ENCODE measurements at places on chromosomes 12 and 14.

GRCh38 chr14:21911877-21912276 lies 238.3 kb upstream of the OR4E1 start:
- DNase-seq, result no peak

DNA sequence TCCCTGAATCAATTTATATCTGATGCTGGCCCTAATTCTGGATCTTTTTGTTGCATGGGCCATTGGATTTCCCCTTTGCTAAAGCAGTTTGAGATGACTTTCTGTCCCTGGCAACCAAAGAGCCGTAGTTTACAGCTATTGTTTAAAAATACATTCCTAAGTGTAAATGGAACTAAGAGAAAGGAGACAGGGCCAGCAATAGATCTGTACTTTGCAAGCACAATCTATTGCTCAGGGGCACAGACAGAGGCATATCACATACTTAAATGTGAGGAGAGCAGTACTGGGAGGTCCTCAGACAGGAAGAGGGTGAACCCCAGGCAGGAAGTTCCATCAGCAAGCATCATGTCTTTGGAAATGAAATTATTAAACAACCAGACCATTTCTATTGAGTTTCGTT lies 126.6 kb downstream of the ZFP36L1 start:
- no peak for DNase-seq

DNA sequence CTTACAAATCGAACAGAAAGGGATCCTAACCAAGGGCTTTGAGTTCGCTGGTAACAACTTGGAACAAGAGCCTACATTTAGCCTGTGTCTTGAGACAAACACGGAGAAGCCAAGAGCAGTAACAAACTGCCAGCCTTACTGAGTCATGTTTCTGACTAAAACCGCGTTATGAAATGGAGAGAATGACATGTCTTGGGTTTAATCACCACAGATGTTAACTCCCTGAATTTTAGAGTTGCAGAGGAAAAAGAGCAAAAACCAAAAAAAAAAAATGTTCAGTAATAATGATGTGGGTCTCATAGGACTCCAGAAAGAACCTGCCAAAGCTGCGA lies 1.0 kb downstream of the BLTP3B start:
- DNase-seq, result peak; percentile 70

DNA sequence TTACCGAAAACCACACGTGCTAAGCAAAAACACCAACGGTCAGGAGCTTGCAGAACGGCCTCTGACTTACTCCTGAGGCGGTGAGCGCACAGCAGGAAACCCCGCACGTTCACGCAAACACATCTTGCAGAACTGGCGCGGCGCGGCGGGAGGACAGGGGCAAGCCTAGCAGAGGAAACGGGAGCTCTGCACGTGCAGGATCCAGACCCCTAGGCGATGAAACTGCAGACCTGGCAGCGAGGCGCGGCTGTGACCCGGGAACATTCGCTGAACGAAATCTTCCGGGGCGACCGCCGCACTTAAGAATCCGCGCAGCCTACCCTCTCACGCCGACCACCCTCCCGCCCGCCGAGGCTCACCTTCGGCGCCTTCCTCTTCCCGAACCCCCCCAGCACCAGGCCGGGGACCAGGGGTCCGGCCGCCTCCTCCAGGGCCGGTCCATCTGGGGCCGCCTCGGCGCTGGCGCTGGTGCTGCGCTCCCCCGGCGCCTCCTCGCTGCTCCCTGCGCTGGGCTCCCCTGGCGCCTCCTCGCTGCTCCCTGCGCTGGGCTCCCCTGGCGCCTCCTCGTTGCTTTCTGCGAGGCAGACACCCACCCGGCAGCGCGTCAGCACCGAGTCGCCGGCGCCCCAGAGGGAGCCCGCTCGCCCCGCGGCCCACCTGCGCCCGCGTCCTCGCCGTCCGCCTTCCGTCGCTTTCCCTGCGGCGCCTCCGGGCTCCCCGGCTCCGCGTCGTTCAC lies 615 bp downstream of the DDX51 start:
- DNase-seq, result peak; percentile 41

DNA sequence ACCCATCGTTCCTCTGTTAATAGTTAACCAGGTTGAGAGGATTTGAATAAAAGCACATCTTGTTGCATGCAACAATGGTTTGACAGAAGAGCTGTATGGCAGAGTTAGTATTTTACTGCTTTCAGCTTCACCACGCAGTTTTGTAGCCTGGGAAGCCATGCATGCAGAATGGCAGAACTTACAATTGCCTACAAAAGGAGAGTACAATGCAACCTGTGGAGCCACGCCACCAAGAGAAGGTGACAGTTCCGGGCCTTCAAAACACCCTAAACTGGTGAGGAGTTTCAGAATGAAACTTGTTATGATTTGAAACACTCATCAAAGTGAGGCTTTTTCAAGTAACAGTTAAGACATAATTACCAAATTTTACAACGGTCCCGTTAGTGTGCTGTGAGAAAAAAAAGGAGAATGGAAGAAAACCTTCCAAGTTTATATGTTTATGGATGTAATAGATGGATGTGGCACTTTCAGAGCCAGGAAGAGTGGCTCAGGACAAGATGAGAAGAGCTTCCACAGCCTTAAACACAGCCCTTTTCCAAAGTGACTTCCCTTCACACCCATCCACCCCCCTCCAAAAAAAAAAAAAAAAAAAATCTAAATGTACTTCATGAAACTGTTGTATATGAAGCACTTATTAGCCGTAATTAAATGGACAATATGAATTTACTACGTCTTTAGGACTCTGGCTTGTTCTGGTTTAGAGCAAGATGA lies 158.7 kb downstream of the EGLN3 start:
- no peak for DNase-seq

- no peak for DNase-seq
Observed at GRCh38 chr12:67915335-67915851, 73.9 kb upstream of the IFNG-AS1 start.

GRCh38 chr12:26334621-26335124 lies 139.3 kb downstream of the SSPN start:
- no peak for DNase-seq

- DNase-seq, result no peak
Observed at GRCh38 chr12:41058266-41058665, 129.9 kb upstream of the PDZRN4 start.

DNA sequence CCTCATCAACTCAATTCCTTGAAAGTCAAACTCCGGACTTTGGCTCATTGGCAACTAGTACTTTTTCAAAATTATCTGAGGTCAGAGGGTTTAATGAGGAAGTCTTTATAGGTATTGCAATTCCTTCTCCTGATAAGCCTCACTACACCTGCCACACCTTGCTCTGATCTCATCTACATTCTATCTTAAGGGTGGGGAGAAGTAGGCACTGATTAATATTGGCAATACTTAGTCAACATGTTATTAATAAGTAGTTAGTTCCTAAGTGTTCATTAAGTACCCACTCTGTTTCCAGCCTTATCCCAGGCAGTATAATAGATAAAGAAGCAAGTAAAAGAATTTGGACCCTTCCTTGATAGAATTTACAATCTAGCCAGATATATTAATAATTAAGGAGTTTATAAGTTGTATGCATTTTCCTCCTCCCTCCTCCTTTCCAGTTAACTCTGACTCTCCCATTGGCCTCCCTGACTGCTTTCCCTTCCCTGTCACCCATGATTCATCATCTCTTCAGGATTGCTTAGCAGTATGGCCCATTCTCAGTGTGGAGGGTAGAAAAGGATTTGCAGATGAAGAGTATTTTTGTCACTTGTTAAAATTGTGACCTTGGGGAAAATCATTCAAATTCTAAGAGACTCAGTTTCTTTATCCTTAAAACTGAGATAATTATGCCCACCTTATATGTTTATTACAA lies 231.0 kb upstream of the ATP2B1 start:
- no peak for DNase-seq

GRCh38 chr12:69024907-69025306 lies 91.9 kb upstream of the CPM start:
- DNase-seq, result no peak

GRCh38 chr12:104704224-104704779 lies 247.6 kb downstream of the CHST11 start:
- DNase-seq, result no peak

GRCh38 chr14:54140551-54140950 lies 183.9 kb upstream of the BMP4 start:
- DNase-seq, result no peak

- DNase-seq, result no peak
Observed at GRCh38 chr14:105945896-105946295, 419.5 kb downstream of the TMEM121 start.

DNA sequence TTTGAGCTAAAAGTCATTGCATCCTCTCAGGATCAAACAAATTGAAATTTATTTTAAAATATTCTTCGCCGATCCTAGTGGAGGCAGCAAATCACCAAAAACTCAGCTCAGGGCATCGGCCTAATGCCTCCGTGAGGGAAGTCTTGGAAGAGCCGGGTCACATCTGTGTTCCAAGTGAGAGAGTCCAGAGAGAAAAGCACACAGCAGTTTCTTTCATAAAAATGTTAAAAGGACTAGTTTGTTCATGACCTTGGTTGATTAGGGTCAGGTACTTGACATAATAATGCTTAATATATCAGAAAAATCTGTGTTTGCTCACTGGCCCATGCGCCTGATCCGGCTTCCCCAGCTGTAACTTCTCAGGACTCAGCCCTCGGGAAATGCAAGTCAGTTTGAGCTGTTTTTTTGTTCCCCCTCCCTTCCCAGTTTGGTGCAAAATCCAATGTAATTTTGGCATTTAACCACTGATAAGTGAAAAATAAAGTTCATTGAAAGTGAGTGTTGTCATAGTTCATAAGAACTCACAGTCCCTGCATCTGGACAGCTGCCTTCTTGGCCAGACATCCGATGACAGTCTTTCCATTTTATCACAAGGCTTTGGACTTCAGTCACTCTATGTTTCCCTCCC lies 161.7 kb downstream of the CAND1 start:
- no peak for DNase-seq

DNA sequence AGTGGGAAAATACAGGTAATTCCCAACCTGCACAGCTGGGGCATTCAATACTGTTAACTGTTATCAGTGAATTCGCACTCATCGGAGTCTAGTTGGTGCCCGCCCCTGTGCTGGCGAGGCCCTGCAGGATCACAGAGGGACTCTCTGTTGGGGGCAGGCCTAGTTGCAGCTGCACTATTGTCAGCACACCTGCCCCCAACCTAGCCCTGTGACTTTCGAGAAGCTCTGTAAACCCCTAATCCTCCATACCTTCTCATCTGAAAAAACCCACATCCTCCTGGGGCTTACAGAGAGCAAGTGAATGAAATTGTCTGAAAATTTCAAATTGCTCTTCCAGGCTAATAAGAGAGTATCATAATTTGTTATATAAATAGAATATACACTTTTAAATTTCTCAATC lies 132.2 kb upstream of the NUDT4 start:
- DNase-seq, result no peak

DNA sequence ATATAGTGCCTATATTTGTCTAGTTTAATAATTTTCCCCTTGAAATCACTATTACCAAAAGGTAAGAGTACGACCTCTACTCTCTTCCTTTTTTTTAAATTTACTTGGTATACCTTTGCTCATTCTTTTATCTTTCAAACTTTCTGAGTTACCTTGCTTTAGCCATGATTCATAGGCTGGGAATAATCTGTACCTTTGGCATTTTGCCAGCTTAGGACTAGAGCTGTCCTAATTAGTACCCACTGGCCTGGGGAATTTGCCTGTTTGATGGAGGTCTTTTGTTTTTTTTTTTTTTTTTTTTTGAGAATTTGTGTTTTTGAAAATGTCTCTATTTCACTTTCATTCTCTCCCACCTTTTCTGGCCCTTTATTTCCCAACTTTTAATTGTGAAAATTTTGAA lies 8.7 kb upstream of the SLC4A8 start:
- no peak for DNase-seq

GRCh38 chr12:110585231-110585799 lies 2.2 kb upstream of the PPTC7 start:
- DNase-seq, result peak; percentile 16

- DNase-seq, result no peak
Observed at GRCh38 chr12:89856431-89856830, 147.8 kb upstream of the ATP2B1 start.

DNA sequence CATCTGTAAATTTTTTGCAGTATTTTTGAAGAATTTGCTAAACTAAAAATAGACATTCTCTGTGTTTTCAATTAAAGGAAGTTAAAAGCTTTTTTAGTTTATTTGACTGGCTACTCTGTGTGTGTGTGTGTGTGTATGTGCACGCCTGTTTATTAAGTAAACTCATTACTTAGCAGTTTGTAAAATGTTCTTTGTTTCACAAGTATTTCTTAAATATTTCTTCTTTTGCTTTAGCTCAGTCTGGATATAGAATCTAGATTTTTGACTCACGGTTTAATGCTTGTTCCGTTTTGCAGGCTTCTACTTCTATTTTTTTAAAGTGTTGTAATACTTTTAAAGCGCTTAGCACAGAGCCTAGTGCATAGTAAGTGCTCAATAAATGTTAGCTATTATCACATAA lies 46.5 kb upstream of the KCNMB4 start:
- no peak for DNase-seq

GRCh38 chr12:7431993-7432685 lies 11.8 kb downstream of the CD163L1 start:
- no peak for DNase-seq

GRCh38 chr12:66392266-66392915 lies 90.1 kb downstream of the HELB start:
- no peak for DNase-seq

DNA sequence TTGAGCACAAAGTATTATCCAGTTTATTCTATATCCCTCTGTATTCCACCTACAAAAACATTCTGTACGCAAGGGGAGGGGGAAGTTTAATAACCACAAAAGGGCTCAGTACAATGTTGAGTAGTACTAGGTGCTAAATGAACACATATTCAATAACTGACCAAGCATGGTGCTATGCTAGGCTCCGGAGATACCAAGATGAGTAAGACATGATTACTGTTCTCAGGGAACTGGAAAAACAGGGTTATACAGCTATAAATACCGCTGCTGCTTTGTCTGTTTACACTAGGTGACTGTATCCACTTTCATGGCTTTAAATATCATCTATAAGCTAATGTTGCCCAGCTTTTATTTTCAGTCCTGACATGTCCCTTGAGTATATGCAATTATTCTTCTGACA lies 135.8 kb downstream of the INSM2 start:
- DNase-seq, result peak; percentile 51

- DNase-seq, result no peak
Observed at GRCh38 chr12:18932715-18933114, 194.8 kb downstream of the CAPZA3 start.

- no peak for DNase-seq
Observed at GRCh38 chr14:44979273-44979672, 17.3 kb downstream of the TOGARAM1 start.

DNA sequence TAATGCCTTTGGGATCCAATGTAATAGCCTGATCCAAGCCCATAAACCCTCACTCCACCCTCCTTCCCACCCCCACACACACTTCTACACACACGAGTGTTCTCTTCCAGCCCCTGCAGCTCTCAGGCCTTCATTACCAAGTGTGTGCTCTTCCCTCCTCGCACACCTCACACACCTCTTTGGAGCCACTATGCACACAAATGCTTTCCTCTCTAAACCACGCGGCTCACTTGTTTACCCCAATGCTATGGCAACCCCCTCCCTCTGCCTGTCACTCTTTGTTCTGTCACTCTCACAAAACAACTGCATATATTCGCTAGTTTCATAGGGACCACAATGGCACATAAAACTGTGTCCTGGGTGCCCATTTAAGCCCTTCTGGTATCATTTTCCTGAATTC lies 35.1 kb downstream of the PPP2R5E start:
- no peak for DNase-seq

- DNase-seq, result peak; percentile 49
Observed at GRCh38 chr12:47277972-47278448, 198.3 kb upstream of the AMIGO2 start.

Measured in hepatocyte (in vitro differentiated cells).